ENCODE measurements at places on chromosomes 3 and 15. TPM values are rescaled to one million over a fixed set of nuclear protein-coding genes. Genes with fewer than 3 reads are reported as not detected.

The TM4SF1 gene
- 2,525 TPM for total RNA-seq

The CNTN4 gene
- not detected for total RNA-seq

The TNIK gene
- 2.0 TPM for total RNA-seq

The PRR20G gene
- 0.14 TPM for total RNA-seq

The AP2M1 gene
- total RNA-seq: 295 TPM

The REC114 gene
- total RNA-seq: not detected

The PLCH1 gene
- 1.1 TPM for total RNA-seq

The CIDEC gene
- total RNA-seq: 3.0 TPM

The HES1 gene
- total RNA-seq: 14.3 TPM

The ELL3 gene
- 2.2 TPM for total RNA-seq

The FRMD5 gene
- 4.1 TPM for total RNA-seq

The SH3GL3 gene
- 0.73 TPM for total RNA-seq

The TM4SF4 gene
- 30.7 TPM for total RNA-seq

The ACP3 gene
- total RNA-seq: not detected

The C2CD4A gene
- not detected for total RNA-seq

Data from A549 treated with CpdA at 1 μM for 4 hours (cell line).